CD8-positive, alpha-beta T cell (primary cell): ENCODE measurements at places on chromosomes 7 and 10.
A peak's percentile ranks its signal among the peaks of the same experiment; 100 is the strongest.

GRCh38 chr7:17166824-17167379 is 131.6 kb upstream of the AHR start:
- DNase-seq: no peak

DNA sequence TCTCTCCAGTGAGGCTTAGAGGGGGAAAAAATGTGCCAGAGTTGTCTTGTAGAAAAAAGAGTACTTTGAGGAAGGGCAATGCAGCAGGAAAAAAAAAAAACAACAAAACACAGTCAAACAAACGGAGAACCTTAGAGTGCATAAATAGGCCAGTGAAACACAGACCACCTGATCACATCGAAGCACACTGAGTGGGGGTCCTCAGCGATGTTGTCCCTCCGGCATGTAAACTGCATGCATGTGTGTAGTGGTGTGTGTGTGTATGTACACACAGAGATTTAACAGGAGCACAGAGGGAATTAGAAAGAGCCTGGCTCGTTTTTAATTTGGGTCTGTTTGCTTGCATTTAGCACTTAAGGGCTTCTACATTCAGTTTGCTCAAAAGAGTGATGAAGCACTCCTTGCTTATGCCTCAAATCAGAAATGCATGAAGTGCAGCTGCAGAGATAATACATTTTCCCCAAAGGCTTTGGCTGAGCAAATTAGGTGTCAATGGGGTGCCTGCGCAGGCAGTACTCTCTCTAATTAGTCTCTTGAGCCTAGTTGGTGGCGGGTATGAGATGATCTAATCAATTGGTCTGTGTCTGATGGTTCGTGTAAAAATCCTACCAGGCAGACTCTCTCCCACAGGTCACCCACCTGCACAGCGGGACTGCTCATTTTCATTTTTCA is 62.7 kb upstream of the FZD1 start:
- no peak for DNase-seq

DNA sequence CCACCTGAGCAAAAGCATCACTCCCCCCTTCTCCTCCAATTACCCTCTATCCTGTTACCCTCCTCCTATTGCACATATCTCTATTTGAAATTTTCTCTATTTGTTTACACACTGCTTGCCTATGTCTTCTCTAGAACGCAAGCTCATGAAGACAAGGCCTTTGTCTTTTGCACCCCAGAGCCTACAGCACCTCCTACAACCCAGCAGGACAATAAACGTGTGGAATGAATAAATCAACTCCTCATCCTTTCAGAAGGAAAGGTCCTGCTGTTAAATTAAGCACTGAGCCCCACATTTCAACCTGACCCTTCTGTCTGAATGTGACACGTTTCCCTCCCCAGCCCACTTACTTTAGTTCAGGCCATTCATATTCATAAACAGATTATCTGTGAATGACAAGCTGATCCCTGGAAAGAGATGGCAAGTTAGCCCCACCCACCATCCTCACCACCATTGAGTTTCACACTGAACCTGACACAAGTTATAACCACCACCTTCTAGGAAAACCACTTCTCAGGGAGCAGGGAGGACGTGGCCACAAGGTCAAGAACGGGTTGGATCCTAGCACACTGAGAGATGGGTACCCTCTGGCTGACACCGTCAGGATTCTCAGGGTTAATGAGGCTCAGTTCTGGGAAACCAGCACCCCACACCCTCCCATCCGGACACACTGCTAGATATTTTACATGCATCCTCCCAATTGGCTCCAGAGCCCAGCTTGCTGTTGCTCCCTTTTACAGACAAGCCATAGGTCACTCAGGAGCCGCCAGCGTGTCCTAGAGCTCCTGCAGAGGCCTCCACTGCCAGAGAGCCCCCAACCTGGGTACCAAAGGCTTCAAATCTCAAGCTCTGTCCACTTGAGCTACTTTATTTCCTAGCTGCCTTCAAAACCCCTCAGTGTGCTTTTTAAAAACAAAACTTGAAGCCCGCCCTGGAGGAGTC is 934 bp downstream of the PRTFDC1 start:
- peak; percentile 52 for DNase-seq

GRCh38 chr7:46534664-46535588 is 613.9 kb upstream of the IGFBP3 start:
- no peak for DNase-seq

- no peak for DNase-seq
Measured at GRCh38 chr10:77091597-77092165, 545.9 kb downstream of the KCNMA1 start.

DNA sequence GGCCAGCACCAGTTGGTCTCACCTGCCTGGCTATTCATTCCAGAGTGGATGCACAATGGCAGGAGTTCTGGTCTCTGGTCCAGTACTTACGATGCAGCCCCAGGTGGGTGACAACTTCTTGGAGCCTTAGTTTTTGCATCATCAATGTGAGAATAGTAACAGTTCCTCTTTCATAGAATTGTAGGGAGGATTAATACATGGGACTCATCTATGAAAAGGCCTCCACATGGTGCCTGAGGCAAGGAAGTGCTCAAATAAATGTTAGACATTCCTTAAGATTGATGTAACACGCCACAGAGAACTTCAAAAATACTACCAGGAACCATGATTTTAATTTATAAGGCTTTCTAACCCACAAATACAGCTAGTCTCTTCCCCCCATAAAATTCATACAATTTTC is 120.1 kb upstream of the CHST15 start:
- DNase-seq: no peak

GRCh38 chr10:102504179-102504975 is 605 bp downstream of the SUFU start:
- DNase-seq: peak; percentile 16

GRCh38 chr7:154899862-154900261 is 103.1 kb downstream of the PAXIP1 start:
- no peak for DNase-seq

DNA sequence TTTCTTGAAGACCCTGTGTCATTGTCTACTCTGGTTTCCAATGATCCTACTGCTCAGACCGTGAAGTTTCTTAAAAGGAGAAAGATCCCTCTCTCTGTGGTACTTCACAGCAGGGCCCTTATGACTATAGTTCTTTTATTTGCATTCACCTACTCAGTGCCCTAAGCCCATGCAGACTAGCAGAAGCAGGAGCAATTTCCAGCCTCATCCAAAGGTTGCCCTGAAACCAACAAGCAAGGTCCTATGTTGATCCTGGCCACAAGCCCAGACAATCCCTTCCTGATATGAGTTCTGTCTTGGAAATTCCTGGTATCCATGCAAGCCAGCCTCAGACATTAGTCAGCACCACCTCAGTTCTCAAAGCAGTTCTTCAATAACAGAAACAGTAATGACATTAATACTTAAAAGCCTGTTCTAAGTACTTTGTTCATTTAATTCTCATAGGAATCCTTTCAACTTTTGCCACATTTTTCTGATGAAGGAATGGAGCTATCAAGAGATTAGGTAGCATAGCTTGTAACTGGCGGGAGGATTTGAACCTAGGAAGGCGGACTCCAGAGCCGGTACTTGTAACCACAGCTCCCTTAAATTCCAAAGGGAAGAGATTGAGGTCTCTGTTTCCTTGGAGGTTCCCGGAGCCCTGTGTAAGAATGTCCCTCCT is 58.1 kb upstream of the ST8SIA6 start:
- DNase-seq: no peak

GRCh38 chr10:102299873-102300272 is 54.5 kb downstream of the GBF1 start:
- no peak for DNase-seq

DNA sequence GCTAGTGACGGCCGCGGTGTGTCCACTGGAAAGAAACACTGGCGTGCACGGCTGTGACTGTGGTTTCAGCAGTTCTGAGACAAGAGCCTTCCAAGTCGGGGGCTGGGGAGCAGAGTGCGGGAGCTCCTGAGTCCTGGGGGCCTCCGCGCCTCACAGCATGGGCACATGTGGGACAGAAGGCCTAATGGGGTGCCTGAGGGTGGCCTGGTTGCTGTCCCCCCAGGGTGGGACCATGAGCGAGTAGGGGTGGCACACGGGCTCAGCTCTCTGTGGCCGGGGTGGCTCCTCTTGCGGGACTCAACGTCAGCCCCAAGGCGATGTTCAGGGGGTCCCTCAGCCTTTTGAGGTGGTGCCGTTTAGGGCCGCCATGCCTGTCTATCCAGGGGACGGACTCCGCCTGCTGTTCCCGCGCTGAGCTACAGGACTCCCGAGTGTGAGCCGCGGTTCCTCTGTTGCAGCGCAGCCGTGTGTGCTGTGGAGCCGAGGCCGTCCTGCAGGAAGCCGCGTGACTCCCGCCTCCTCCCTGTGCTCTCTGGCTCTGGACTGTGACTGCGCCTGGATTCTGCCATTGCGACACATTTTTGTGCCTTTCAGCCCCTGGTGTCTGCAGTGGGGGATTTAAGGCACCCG is 23.5 kb upstream of the CHST12 start:
- DNase-seq: no peak

- DNase-seq: no peak
Measured at GRCh38 chr10:10758306-10758705, 259.4 kb upstream of the CELF2 start.

DNA sequence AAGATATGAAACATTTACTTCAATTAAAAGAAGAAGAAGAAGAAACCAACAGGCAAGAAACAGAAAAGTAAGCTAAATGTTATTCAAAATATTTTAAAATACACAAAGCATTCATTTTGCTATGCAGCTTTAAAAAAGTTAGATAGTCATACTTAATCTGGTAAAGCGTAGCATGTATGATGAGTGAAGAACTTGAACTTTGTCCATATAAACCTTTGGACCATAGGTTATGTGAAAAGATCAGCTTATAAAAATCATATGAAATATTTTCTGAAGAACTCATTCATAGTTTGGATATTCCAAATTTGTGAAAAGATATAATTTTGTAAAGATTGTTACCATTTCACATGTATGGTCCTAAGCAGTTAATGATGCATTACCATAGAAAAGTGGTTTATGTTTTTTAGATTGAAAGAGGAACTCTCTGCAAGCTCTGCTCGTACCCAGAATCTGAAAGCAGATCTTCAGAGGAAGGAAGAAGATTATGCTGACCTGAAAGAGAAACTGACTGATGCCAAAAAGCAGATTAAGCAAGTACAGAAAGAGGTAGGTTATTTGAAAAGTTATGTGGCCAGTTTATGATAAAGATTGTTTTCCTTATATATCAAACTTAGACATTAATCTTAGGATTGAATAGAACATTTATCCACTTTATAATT is 37.3 kb downstream of the KIF20B start:
- DNase-seq: no peak
